ENCODE measurements at places on chromosomes 4 and X.

- peak; percentile 63 for ATAC-seq
Observed at GRCh38 chr4:103197765-103198110, 405 bp downstream of the CENPE start.

GRCh38 chrX:19599253-19599652 lies 83.9 kb upstream of the MAP3K15 start:
- ATAC-seq = no peak

DNA sequence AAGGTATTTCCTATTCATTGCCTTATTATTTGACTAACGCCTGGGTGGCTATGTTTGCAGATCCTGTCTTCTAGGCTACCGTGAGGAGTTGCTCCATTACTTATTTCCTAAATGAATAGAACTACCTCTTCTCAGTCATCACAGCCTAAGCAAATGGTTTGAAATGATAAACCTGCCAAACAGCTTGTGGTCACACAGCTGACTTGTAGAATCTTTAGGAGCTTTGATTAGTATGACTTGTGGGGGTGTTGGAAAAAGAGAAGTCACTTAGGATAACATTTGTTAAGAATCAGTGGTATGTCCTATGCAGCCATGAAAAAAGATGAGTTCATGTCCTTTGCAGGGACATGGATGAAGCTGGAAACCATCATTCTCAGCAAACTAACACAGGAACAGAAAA lies 169.3 kb downstream of the PPARGC1A start:
- no peak for ATAC-seq

GRCh38 chrX:22963196-22963595 lies 36.6 kb upstream of the DDX53 start:
- ATAC-seq = no peak

DNA sequence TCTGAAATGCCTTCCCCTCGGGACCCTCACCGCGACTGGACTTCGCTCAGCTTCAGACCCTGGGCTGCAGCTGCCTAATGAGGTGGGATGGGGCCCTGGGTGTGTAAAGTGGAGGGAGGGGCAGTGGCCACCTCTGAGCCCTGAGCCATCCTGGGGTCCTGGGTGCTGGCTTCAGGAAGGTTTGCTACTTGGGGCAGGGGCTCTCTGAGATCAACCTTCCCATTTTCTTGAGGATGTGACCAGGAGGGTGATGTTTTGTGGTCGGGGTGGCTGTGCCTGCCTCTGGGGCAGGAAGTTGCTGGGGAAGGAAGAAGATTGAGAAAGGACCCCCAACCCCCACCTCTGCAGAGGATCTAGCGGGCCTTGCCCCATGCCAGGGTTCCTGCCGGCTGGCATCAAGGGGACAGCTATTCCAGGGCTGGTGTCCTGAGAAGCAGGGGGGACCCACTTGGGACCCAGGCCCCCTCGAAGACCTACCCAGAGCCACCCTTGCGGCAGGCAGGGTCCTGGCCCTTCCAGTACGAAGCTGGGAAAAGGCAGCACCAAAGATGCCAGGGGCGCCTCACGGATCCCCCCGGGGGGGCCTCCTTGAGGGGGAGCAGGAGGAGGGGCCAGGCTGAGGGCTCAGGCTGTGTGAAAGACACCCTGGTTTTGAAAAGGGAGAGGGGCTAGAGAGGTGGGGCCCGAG lies 6.5 kb downstream of the SH3BP2 start:
- no peak for ATAC-seq

- ATAC-seq = peak; percentile 6
Observed at GRCh38 chrX:45186643-45187026, 14.0 kb downstream of the DIPK2B start.

DNA sequence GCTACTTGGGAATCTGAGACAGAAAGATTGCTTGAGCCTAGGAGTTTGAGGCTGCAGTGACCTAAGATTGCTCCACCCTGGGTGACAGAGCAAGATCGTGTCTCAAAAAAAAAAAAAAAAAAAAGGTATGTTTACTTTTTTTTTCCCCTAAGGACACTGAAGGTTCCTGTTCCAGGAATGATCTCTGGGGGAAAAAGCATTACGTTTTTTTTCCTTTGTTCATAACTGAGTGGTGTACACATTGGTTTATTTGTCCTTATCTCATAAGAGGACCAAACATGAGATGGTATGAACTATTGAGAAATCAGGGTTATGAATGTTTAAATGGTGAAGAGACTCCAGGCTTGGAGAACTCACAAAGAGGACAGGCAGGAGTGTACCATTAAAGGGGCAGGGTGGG lies 120.4 kb upstream of the IL1RAPL2 start:
- no peak for ATAC-seq

GRCh38 chr4:70449220-70449619 lies 22.8 kb upstream of the MUC7 start:
- ATAC-seq = peak; percentile 75

DNA sequence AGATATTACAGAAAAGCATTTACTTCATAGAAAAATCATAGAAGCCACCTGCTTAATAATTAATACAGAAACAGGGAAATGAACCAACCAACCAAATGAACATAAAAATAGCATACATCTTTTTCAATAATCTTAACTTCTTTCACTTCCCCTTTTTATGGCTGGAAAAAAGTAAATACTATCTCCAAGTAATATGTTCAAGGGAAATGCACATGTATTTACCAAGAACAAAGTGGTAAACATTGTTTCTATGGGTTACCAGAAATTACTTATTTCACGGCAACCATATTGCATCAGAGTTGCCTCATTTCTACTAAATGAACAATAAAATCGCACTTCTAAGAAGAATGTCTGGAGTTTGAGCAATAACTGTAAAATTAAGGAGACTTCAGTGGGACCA lies 321.3 kb downstream of the TMA16 start:
- no peak for ATAC-seq

GRCh38 chr4:183266371-183266770 lies 53.7 kb downstream of the CLDN22 start:
- ATAC-seq = no peak

DNA sequence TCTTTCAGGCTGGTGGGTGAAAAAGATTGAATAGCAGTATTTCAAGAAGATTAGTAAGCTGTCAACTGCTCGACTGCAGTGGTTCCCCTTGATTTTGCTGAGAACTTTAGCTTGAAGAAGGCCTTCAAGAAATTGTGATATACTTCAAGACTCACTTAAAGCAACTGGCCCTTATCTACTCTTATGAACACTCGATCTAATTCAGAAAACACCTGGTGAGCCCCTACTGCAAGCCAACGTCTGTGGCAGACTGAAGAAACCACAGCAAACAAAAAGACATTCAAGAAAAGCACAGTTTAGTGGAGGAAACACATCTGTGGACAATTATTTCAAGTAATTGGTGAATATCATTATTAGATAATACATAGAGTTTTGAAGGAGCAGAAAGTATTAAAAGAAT lies 119.0 kb downstream of the INPP4B start:
- no peak for ATAC-seq

- ATAC-seq = no peak
Observed at GRCh38 chr4:16739997-16740624, 158.3 kb downstream of the LDB2 start.

- no peak for ATAC-seq
Observed at GRCh38 chr4:141853091-141853764, 216.8 kb downstream of the IL15 start.

GRCh38 chr4:169410839-169411770 lies 140.3 kb upstream of the SH3RF1 start:
- ATAC-seq = peak; percentile 99

DNA sequence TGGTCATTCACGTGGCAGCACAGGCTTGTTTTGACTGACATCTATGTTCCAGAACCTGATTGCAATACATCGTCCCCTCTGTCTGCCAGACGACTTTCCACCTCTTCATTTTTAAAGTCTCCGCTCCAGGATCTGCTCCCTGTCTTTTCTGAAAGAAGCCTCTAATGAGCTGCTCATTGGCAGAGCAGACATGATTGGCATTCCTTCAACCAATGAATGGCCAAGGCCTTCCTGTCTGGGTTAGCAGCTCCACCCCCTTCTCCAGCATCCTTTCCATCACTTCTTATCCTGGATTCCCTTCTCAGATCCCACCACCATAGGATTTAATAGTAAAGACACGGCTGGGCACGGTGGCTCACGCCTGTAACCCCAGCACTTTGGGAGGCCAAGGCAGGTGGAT lies 202.7 kb upstream of the KLF3 start:
- ATAC-seq = no peak

GRCh38 chrX:109654516-109655109 lies 29.6 kb upstream of the KCNE5 start:
- ATAC-seq = no peak

- ATAC-seq = no peak
Observed at GRCh38 chrX:153065389-153065788, 6.9 kb upstream of the PNMA6A start.

DNA sequence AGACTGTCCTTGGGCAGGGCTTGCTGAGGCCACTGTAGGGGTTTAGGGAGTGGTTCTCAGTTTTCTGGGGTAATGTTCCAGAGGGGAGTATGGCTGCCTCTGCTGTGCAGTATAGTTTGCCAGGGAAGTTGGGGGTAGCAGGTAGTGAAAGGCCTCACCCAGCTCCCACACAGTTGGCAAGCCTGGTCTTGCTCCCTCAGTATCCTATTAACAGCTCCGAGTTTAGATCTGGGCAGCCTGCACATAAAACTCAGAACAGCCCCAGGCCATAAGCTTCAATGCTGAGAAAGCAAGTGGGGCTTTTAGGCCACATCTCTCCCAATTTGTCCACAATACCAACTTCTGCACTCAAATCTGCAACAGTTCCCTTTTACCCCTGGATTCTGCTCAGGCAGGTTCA lies 205.2 kb downstream of the GALNTL6 start:
- no peak for ATAC-seq

DNA sequence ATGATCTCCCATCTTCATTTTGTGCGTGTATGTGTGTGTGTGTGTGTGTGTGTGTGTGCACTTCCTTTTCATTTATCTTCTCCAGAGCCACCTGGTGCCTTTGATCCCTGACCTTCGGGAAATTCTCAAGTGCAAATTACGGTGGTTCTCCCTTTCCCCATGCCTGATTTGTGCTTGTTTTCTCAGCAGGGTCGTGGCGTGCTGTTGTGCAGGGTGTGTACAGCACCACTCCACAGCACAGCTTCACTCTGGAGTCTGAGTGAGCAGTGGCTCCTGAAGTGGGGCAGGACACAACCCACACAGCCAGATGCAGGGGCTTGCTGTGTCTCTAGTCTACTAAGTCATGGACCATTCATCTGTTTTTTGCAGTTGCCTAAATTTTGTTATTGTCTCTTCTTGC lies 114.2 kb upstream of the TBC1D9 start:
- ATAC-seq = no peak

DNA sequence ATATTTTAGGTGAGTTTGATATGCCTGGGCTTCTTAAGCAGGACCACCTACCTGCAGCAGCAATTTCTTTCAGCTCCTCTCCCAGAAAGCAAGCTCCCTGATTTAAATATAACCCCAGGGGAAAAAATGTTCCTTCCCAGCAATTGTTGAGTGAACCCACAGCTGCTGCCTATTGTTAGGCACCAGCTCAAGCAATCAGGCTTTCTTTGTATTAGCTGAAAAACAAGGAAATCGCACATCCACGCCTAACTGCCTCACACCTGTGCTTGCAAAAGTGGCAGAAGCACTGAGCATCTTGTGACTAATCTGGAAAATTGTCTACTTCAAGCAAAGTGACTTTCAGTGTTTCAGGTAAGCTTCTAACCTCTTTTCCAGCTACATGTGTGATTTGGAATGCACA lies 432.2 kb downstream of the SMARCA1 start:
- no peak for ATAC-seq

DNA sequence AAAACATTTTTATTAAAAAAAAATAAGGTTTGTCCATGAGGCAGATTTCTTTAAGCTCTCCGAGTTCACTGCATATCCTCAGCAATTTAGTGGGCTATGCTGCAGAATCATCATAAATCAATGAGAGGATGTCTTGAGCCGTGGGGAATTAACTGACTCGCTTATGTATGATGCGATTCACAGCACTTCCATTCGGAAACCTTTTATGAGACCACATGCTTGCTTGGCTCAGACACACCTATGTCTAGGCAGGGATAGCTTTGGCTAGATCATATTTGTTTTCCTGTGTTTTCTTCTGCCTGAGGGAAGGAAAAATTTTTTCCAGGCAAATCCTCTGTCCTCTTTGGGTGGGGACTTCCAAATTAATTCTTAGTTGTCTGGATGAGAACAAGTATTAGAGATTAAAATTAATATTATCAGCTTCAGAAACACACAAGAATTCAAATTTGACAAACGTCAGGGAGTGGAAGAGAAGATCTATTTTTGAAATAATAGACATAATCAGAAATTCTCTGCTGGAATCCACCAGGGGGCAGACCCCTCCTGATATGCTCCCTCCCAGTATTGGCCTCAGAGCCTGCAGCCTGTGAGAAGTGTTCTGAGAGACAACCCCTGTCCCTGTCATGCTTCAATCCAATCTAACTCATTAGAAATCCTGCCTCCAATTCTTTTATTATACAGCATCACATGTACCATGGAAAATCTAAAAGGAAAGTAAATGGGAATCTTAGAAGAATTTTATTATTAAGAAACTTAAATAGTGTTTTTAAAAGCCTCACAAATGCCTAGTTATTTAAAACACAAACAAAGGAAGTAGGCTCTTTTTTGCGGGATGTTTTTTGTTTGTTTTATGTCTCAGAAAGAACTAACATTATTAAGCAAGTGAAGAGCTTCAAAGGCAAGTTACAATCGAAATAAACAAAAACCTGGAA lies 345.1 kb upstream of the TACR3 start:
- no peak for ATAC-seq

GRCh38 chrX:129933700-129934099 lies 27.7 kb downstream of the UTP14A start:
- no peak for ATAC-seq

DNA sequence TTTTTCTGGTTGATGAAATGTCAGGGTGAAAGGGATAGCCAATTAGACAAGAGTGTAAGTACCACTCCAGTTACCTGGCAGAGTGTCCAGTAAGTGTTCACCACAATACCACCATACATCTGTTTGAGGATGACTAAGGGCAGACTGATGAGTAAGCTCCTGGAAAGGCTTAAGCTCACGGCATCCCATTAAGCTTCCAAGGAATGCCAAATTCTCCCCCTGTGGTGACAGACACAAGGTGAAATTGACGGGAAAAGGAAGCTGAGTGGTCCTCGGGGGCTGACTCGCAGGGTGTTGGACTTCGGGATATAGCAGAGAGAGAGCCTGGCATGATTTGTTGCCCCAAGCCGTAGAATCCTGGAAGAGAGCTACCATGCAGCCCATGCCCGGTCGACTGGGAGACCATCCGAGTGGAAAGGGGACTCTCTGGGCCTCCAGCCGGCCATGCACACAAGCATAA lies 7.6 kb upstream of the BST1 start:
- ATAC-seq = no peak

GRCh38 chr4:188780686-188781085 lies 641.4 kb downstream of the TRIML1 start:
- ATAC-seq = no peak

DNA sequence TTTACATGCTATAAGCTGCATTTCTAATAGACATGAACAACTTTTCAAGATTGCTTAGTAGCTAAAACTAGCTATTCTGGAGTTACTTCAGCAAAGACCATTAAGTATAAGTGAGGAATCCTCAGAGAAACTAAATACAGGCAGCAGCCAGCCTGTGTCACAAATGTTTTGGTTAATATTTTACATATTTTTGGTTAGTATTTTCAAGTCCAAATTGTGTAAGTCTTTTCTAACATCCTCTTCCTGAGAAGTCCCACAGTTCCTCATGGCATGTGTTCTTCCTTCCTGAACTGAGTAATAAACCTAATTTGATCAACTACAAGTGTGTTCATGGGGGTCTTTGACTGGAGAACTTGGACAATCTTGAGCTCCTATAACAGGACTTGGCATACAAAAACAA lies 42.4 kb upstream of the MCF2 start:
- no peak for ATAC-seq
